ENCODE measurements at places on chromosomes 1 and 21.

DNA sequence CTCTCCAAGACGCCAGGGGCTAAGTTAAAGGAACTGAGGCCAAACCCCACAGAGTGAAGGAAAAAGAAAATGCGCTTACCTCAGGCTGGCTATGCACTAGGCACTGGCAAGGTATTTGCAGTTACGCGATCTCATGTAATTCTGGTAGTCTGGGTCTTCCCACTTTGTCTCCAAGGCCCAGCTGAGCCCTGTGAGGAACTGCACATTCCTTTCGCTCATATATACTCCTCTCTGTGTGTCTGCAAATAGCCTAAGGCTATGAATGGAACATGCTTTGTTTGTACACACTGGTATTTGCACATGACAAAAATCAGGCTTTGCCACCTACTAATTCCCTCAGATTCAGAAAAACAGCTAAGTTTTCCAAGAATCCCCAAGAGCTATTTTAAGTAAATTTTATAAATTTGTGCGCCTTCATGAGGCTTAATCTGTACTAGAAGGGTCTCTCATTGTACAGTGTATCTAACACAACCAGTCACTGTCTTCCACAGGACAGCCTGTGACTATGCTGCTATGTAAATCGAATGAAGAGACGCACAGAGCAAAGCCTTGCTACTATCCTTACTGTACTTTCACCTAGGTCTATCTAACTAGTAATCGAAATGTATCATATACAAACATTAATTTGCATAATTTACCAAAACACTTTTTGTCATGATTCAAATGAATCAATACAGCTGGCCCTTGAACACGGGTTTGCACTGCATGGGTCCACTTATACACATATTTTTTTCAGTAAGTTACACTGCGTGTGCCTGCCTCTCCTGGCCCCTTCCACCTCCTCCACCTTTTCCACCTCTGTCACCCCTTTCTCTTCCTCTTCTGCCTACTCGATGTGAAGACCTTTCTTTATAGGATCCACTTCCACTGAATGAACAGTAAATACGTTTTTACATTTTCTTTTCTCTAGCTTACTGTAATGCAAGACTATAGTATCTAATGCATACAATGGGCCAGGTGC, 87.0 kb downstream of the SIPA1L2 start:
- DNase-seq, result no peak

GRCh38 chr1:186983327-186983726, 154.6 kb downstream of the PLA2G4A start:
- DNase-seq, result peak; percentile 41

DNA sequence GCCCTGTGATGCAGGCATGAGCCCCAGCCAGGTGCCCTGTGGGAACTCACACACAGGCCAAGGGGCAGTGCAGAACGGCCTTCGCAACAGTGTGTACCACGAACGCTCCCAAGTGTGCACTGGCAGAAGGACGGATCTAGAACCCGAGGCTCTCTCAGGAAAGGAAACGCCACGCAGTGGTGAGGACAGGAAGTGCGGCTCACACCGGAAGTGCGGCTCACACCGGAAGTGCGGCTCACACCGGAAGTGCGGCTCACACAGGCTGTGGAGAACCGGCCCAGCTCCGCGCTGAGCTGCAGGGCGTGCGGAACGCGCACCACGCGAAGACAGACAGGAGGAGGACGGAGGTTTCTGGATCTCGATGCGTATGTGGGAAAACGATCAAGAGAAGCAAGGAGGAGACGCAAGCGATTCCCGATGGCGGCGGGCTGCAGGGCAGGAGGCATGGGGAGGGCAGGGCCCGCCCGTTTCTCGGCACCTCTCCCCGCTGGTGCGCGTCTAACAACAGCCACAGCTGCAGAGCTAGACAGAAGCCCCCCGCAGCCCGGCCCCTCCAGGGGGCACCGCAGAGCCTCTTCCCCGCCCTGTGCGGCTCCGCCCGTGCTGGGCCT, 35.9 kb upstream of the TMEM52 start:
- DNase-seq, result no peak

GRCh38 chr1:203478986-203479385, 3.4 kb downstream of the PRELP start:
- no peak for DNase-seq

GRCh38 chr1:58003988-58004387, 542.5 kb downstream of the OMA1 start:
- DNase-seq, result no peak

- DNase-seq, result no peak
Observed at GRCh38 chr1:224816062-224816461, 113.4 kb upstream of the DNAH14 start.

DNA sequence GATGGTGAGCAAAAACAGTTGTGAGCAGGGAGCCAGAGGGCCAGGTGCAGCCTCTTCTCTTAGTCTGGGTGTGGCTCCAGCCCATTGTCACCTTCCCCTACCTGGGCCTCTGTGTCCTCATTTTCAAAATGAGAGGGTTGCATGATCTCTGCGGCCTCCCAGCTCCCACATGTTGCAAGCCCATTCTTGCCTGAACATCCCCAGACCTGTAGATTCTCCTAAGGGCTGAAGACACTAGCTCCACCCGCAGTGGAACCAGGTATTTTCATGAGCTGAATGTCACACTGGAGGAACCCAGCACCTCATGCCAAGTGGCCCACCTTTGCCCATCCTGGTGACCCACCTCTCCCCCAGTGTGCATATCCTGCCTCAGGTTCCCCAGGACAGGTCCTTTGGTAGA, 12.3 kb downstream of the IKBKE start:
- DNase-seq, result peak; percentile 2

- no peak for DNase-seq
Observed at GRCh38 chr21:43771199-43771675, 4.9 kb downstream of the CSTB start.

- no peak for DNase-seq
Observed at GRCh38 chr21:41832596-41833496, 46.3 kb downstream of the PRDM15 start.

- DNase-seq, result no peak
Observed at GRCh38 chr1:40618108-40618507, 47.4 kb downstream of the RIMS3 start.

GRCh38 chr1:200784576-200784975, 45.9 kb downstream of the CAMSAP2 start:
- no peak for DNase-seq

GRCh38 chr1:52413410-52413989, 9.1 kb downstream of the PRPF38A start:
- DNase-seq, result no peak

DNA sequence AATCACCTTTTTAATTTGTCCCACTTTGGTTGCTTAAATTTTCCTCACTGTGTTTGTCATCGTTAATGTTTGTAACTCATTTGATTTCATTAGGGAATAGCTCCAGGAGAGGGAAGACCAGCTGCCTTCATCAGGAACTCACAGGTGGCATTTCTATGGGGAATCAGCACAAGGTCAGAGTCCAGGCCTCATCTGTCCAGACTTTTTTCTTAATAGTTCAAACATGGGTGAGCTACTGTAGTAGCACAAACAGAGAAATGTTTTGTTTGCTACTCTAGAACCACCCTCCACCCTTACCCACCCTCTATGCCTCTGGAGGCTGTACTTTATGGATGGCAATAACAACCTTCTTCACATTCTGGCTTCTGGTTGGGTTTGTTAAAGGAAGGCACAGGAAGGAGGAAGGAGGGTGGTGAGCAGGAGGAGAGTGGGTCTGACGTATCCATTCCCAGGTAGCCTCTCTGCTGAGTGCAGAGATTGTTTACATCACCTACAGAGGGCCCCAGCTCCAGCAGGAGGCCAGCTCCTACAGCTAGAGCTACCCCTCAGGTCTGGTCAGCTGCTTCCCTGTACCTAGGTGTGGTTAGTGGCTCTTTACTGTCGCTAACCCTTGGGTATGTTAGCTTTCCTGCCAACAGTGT, 8.1 kb upstream of the TEDDM1 start:
- DNase-seq, result no peak

DNA sequence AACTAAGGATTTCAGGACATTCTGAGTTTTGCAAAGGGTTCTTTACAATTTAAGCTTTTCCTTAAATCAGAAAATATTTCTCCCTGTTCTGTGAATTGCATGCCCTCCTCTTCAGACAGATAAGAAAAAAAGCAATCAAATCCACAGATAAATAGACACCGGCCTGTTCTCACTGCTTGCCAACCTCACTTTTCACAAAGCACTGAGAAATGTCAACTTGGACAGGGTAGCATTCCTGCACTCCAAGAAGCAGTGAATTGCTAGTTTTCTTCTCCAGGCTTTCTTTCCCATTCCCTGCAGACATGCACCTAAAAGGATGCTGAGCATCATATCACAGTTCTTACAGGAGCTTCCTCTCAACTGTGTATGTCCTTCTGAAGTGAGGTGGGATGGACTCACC, 226.0 kb downstream of the CHRM3 start:
- DNase-seq, result no peak

DNA sequence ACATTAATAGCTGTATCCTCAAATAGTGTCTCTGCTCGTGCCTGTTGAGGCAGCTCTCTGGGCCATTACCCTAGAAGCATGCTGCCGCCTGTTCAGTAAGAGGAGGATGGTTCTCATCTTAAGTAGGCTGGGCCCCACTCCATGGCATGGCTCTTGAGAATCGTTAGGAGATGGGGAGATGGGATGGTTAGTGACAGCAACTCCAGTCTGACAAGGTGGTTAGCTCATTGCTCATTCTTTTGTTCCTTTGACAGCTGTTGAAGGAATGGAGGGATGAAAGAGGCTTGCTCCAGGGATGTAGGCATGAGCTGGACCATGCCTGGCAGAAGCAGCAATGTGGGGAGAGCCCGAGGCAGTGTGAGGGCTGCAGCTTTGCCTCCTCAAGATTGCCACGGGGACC, 68.2 kb downstream of the MAP10 start:
- DNase-seq, result no peak

DNA sequence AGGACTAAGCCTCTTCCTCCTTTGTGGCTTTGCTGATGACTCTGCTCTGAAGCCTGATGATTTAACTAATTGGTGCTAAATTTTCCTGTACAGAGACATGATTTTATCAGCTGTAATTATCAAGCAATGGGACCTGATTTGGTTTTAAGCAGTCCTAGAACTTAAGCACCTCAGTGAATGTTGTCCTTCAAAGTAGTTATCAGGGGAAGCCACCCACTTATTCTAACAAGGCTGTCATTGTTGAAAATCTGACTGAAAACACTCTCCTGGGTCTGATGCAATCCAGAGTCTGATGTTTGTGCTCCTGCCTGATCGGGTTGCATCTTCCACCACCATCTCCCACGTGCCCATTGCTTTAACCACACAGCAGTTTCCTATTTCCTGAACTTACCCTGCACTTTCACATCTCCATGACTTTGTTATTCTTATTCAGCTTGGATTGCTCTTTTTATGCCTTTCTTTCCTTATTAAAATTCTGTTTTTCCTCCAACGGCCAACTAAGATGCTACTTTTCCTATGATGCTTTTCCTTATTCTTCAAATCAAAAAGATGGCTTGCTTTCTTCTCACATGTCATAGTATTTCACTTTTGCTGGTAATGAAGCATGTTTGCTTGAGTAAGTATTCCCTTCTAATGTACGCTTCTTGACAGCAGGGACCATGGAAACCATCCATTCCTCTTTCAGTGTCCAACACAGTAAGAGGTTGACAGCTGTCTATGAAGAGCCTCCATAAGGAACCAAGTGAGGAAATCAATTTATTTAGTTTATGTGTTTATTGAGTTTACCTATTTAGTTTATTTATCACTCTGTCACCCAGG, 55.0 kb downstream of the S1PR1 start:
- DNase-seq, result no peak

GRCh38 chr1:183871142-183871541, 66.2 kb downstream of the RGL1 start:
- no peak for DNase-seq

DNA sequence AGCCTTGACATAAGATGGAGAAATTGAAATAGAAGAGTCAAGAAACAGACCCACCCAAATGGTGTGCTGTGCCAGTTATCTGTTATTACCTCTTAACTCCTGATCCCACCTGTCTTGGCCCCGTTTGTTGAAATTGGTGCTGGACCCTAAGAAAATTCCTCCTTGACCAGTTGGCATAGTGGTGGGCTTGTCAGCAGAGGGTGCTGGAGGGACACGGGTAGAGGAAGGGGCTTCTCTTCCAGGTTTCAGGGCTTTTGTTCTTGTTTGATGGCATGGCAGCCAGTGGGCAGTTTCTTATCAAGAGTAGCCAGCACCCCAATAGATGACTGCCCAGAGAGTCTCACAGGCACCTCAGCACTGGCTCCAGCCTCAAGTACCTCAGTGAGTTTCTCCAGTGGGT, 51.6 kb downstream of the PCBP3 start:
- no peak for DNase-seq

GRCh38 chr21:26739189-26739588, 106.0 kb downstream of the ADAMTS1 start:
- no peak for DNase-seq

DNA sequence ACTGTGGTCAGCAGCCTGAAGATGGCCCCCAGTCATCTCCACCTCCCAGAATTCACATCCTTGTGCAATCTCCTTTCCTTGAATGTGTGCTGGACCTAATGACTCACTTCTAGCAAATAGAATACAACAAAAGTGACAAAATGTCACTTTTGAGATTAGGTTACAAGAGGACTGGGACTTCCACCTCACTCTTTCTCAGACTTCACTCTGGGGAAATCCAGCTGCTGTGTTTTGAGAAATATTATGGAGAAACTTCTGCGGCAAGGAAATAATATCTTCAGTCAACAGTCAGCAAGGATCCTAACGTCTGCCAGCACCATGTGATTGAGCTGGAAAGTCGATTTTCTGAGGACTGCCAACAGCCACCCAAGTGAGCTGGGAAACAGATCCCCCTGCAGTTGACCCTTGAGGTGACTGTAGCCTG, 70.5 kb upstream of the GADD45A start:
- no peak for DNase-seq

GRCh38 chr1:173422456-173422976, 54.6 kb upstream of the PRDX6 start:
- no peak for DNase-seq

DNA sequence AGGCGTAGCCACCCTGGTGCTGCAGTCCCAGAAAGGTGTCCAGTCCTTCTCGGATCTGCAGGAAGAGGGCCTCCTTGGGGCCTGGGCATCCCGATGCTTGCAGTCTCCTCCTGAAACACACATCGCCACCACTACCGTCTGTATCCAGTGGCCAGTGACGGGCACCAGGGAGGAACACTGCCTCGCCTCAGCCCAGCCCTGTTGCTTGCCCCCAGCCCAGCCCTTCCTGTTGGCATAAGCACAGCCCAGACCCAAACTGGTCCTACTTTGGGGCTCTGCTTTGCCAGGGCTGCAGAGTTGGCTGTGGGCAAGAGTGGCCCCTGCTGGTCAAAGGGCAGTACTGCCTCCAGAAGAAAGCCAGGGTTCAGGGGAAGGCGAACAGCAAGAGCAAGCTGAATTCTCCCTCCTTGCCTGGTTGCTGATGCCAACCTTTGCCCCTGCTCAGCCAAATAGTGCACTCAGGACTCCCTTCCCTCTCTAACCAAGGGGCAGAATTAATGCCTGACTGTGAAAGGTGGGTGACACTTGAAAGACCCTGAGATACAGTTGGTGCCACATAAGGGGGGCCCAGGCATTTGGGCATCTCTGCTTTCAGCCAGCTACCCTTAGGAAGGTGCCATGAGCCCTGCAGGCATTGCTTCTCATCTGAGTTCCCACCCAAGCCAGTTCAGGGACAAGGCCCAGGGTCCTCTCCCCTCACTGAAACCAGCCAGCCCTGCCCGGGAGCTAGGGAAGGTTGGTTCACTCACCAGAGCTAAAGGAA, 11.1 kb upstream of the ARHGEF2 start:
- peak; percentile 81 for DNase-seq

- DNase-seq, result no peak
Observed at GRCh38 chr1:9062021-9062471, 7.4 kb downstream of the SLC2A5 start.

GRCh38 chr21:33247599-33247998, 17.9 kb downstream of the IFNAR2 start:
- DNase-seq, result no peak

GRCh38 chr1:25099343-25099951, 132.9 kb downstream of the SYF2 start:
- DNase-seq, result no peak

- DNase-seq, result no peak
Observed at GRCh38 chr1:201537028-201537427, 1.9 kb upstream of the NAV1 start.

All from left ventricle myocardium superior (tissue), 1 donor.